ENCODE measurements at places on chromosomes 6 and 20. TPM values are rescaled to one million over a fixed set of nuclear protein-coding genes. Genes with fewer than 3 reads are reported as not detected.

SPAG4 gene
- total RNA-seq: 5.4 TPM

- no peak for DNase-seq
These were observed 16.3 kb downstream of the RPRD1B start for GRCh38 chr20:38049800-38050199.

CLIC5 gene
- total RNA-seq: 15.1 TPM

- no peak for DNase-seq
These were observed 639 bp upstream of the ZNF335 start for GRCh38 chr20:45972500-45973183.

SLC52A3 gene
- 0.50 TPM for total RNA-seq

GRCh38 chr6:28816909-28817807 lies 106.6 kb downstream of the TRIM27 start:
- DNase-seq: peak; percentile 73

DNA sequence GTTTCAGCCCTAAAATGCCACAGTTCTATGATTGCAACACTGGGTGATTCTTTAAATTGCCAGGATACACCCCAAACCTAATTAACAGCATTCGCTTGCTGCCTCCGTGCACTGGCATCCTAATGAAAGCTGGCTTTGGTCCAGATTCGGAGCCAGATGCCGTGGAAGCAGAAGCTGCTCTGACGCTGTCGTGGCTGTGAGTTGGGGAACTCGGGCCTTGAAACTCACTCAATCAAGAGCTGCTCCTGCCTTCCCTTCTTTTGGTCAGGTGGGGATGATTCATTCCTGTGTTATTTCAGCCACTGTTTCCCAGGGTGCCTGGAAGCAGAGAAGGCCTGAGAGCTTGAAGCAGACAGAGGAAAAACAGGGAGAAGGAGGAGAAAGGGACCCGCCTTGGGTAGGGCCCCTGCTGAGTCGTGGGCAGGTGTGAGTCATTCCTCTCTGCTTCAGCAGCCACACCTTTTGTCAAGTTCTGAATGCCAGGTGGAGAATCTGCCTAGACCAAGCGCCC lies 36.2 kb upstream of the DSP start:
- peak; percentile 86 for DNase-seq

DNA sequence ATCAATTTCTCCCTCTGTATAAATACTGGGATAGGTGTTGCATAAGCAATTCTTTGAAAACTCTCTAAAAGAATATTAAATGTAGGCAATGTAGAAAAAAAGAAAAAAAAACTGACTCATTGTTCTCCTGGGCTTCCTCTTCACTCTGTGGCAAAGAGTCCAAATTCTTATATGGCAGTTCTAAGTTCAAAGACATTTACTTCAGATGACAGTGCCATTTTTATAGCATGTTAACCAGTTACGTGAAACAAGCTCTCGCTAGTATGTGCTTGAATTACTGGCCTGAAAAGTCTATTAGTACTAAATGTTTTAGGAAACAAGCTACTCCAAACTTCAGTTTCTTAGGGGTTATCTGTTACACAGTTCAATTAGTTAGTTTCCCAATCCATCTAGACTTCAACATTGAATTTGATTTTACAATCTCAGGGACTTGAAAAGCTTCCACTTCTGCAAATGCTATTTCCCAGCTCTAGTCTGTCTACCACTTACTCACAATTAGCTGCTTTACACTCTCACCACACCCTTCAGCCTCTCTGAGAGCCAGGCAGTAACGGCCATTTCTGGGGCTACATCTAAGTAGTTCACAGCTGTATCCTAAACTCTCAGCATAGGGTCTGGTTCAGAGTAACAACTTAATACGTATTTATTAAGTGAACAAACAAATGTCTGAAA lies 100.4 kb downstream of the OGFRL1 start:
- DNase-seq: no peak

MATN4 gene
- not detected for total RNA-seq

FAM209A gene
- 1.2 TPM for total RNA-seq

ULBP1 gene
- 5.4 TPM for total RNA-seq
